ENCODE measurements at places on chromosomes 4 and X.

- no peak for DNase-seq
These were observed 119.8 kb downstream of the SPOCK3 start for GRCh38 chr4:167114416-167114971.

DNA sequence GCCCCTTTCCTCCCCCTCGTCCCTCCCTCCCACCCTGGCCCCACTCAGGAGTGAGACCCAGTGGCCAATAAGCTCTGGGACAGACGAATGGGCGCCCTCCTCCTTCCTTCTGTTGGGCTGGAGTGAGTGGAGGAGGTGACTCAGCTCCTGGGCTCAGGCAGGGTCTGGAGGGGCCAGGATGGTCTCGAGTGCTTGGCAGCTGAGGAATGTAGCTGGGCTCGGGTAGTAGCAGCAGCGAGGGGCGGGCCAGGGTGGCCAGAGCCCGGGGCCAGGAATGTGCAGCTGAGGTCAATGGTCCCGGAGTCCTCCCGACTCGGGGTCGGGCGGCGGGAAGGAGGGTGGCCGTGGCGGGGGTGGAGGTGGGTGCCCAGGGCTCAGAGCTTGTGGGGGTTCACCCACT is 15.0 kb downstream of the G6PD start:
- no peak for DNase-seq

DNA sequence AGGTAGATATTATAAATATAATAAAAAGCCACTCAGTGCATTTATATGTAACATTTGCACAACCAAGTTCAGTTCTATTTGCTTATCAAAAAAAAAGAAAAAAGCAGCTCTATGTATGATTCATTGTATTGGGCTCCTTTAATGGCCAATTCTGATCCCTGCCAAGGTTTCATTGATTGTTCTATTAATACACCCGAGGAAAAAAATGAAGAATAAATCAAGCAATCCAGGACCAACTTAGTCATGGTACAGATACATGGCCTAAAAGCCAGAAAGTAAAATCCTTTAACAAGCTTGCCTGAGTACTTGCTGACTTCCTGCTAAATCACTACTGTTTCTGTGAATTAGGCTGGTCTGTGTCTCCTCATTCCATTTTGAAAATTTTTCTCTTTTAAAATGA is 77.6 kb upstream of the PCDH7 start:
- no peak for DNase-seq

- DNase-seq: no peak
These were observed 109.1 kb upstream of the HUWE1 start for GRCh38 chrX:53795576-53795975.

DNA sequence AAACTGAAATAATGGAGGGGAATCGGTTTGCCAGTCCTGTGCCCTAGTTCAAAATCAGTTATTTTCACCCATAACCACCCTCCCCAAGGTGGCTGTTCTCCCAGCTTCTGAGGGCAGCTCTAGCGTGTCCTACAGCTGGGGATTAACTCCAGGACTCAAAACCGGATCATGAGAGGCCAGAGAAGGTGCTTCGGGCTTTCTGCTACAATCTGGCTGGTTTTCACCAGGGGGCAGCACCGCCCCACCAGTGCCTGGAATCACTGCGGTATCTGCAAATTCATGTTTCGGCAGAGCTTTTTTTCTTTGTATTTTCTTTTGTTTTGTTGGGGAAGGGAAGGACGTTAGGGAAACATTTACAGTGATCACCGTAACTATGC is 28.4 kb downstream of the PDHA1 start:
- no peak for DNase-seq

GRCh38 chrX:25112156-25112555 is 96.4 kb upstream of the ARX start:
- no peak for DNase-seq

GRCh38 chrX:31497086-31497485 is 425.2 kb upstream of the FTHL17 start:
- DNase-seq: no peak

- DNase-seq: no peak
These were observed 26.5 kb downstream of the SLC10A7 start for GRCh38 chr4:146495269-146495668.

- peak; percentile 29 for DNase-seq
These were observed 222.1 kb upstream of the TAPT1 start for GRCh38 chr4:16448241-16448840.

- DNase-seq: no peak
These were observed 313.7 kb upstream of the SMIM31 start for GRCh38 chr4:164440199-164440598.

DNA sequence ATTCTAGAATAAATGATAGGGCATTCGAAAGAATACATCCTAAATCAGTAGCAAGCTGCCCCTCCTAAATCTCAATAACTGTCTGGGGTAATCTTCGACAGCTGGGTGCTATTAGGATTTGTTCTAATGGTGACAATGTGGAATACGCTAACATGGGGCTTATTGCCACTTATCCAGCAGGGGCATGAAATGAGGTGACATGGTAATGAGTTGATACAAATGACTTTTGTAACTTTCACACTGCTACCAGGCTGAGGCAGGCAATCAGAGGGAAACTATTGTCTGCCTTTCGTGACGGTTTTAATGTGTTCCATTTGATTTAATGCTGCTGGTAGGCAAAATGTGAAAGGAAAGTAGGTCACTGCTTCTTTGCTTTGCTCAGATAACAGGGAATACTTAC is 1047.4 kb upstream of the PABPC4L start:
- no peak for DNase-seq

DNA sequence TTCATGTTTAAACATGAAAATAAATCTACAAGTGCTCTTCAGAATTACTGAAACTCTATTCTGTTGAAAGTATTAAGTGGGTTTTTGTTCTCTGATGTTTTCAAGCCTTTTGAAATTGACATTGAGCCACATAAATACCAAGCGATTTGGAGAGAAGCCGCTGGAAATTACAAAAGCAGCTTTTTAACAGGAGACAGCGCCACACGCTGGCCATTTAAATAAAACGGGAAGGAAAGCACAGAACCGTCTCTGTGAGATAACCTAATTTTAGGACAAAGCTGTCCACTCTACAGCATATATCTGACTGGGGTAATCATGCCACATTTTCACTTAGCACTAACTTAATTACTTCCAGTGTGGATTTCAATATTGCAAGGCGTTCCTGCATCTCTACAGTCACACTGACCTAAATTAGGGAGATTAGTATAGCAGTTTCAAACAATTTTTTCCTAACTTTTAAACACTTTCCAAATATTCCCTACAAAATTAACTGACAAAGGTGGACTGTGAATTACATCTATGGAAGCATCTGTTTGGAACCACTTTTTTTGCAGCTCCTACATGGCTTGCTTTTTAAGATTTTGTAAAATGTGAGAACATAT is 6.8 kb upstream of the ANOS1 start:
- DNase-seq: no peak

GRCh38 chr4:85747882-85748491 is 273.0 kb downstream of the ARHGAP24 start:
- peak; percentile 38 for DNase-seq

DNA sequence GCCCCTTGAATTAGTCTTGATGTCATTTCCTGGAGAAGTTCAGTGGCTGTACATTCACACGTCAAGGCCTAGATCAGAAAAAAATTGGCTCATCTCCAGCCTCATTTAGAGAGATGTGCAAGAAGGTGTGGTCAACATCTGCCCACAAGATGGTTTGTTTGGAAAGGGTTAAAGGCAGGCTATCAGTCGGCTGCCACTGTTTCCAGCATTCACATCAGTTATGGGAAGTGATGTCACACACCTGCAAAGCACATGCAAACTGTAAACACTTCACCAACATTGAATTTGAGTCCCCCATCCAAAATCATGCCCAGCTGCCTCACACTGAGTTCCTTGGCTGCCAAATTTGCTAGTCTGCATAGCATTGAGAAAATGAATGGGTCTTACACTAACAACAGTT is 498.3 kb upstream of the INTU start:
- no peak for DNase-seq

- DNase-seq: no peak
These were observed 260.1 kb upstream of the ETNPPL start for GRCh38 chr4:109022961-109023360.

DNA sequence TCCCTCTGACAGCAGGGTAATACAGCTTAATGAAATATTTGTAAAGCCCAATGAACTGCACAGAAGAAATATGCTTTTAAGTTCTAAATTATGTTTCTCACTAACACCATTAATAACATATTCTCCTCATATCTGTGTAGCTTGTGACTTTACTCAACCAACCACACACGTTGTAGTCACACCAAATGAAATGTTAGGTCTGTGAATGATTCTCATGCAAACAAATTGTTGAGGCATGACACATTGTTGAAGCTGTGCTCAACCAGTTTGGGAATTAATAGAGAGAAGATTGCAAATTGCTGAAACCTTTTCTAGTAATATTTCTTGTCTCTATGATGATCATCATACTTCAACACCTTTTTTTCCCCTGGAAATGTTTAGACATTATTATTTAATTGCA is 645.9 kb downstream of the PCDH7 start:
- no peak for DNase-seq

DNA sequence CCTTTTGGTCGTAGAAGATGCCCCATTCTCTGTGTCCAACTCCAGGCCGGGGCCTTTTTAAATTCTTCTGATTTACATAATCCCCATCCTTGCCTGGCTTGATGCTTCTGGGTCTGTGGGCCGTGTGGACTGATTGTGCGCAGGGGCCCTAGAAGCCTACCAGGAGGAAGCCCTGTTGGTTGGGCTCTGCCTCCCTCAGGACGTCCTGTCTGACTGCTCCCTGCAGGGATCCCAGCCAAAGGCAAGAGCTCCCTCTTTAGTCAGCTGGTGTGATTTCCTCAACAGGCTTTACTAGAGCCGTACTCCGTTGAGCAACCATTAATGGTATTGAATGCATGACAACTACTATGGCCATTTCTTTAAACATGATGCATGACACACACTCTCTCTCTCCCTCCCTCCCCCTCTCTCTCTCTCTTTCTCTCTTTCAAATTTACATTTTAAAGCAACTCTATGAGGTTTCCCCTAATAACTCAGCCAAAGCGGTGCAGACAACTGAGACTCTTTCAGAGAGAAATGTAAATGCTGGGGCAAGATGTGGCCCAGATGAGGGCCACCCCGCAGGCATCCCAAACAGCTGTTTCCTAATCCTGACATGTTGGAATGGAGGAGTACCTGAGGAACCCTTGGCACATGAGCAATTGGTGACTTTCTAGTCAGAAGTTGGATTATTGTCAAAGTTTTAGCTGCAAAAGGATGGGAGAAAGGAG is 117.3 kb downstream of the DRD5 start:
- peak; percentile 16 for DNase-seq

DNA sequence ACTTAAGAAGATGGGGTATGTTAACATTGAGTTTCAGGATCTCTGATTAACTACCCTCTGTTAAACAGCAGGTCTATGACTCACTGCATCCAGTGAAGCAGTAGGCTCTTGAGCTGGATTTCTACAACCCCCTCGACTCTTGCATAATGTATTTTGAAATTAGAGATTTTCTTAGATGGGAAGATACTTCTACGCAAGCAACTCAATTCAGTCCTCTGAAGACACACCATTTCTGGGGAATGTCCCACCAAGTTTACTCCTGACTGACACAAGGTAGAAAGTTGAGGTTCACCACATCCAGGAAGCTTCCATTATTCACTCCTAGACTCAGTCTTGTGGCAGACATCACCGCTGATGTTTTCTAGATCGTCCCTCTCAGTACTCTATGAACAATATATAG is 12.9 kb downstream of the PALLD start:
- DNase-seq: no peak
